CMK (cell line): ENCODE measurements at places on chromosomes 2 and 18.

DNA sequence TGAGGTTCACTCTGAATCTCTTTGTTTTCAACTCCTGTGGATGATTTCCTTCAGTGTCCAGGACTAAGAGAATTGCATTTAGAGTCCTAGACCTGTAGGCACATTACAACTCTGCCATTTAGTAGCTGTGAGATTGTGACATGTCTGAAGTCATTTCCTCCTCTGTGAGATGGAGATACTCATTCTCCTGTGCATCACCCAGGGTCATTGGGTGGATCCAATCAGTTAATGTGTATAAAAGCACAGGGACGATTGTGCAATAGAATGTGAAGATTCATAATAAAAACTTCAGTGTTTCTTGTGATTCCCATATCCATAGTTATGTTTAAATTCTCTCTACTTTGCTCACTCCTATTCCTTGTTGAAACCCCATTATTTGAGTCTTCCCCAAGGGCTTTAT lies 113.6 kb downstream of the DIS3L2 start:
- DNase-seq: no peak

DNA sequence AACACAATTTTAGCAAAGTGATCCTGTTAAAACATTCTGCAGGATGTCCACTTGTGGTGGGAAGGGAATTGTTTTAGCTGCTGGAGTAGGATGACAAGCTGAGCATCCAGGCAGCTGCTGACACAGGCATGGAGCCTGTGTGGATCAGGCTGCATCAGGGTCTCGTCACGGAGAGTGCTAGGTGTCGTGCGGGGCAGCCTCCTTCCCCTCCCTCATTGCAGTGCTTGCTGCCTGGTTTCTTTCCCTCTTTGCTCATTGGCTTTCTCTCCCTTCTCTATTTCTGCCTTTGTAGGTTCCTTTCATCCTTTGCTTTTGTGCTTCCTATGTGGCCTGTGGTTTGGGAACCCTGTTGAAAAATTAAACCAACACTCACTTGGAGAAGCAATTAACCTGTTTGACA lies 172.9 kb downstream of the TPGS2 start:
- no peak for DNase-seq

- DNase-seq: no peak
These were observed 512.5 kb downstream of the RNF144A start for GRCh38 chr2:7429733-7430132.

DNA sequence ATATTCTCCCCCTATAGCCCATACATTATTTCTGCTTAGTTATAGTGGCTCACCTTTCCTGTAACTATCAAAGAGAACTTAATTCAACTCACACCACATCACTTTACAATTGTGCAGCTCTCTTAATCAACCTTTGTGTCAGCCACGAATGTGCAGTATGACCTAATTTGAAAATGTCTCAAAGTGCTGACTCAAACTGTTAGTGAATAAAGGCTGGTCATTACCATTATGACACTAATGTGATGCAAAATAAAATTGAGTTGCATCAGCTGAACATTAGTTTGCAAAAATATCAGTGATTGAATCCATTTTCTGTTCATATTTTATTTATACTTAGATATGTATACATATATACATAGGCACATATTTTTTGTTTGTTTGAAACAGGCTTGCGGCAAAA lies 251.8 kb downstream of the MEIS1 start:
- no peak for DNase-seq

GRCh38 chr2:217216982-217217381 lies 357.1 kb upstream of the TNP1 start:
- no peak for DNase-seq

- no peak for DNase-seq
These were observed 73.0 kb upstream of the KCTD1 start for GRCh38 chr18:26621161-26622026.

DNA sequence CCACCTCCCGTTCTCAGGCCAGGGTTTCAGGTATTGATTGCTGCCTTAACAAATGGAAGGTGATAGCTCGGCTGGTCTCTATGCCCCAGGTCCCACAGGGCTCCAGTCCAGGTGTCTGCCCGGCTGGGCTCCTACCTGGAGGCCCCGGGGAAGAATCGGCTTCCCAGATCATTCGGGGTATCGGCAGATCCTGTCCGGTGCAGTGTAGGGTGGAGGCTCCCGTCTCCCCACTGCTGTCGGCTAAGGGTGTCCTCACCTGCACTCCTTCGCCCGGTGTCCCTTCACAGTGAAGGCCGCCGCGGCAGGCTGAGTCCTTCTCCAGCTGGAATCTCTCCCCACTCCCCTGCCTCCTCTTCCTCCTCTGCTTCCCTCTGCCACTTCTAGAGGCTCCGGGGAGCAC lies 573.9 kb upstream of the SALL3 start:
- no peak for DNase-seq

- DNase-seq: peak; percentile 42
These were observed 166.0 kb downstream of the SOCS6 start for GRCh38 chr18:70454704-70455322.

DNA sequence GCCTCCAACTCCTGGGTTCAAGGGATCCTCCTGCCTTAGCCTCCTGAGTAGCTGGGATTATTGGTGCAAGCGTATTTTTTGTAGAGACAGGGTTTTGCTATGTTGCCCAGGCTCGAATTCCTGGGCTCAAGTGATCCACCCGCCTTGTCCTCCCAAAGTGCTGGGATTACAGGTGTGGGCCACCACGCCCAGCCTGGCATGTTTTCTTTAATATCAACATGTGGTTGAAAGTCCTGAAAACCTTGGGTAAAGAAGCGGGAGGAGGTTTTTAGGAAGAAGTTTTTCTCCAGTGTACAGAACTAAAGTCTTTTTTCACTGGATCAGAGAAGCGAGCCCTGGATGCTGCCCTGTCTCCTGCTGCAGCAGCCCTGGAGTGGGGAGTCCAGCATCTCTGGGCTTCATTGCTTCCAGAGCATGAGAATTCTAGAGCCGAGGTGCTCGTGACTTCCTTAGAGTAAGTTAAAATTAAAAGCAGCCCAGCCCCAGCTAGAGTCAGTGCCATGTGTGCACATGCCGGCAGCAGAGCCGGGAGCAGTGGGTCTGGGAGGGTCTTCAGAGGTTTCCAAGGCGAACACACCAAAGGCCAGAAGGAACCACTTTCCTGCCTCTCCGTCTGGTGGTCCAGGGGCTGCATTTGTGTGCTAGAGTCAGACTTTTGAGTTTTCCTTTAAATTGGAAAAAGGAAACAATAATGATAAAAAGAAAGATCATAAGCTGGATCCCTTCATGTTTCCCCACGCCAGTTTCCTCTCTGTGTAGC lies 31.2 kb downstream of the ITGB1BP1 start:
- no peak for DNase-seq

GRCh38 chr2:29561181-29561580 lies 360.2 kb downstream of the ALK start:
- no peak for DNase-seq

DNA sequence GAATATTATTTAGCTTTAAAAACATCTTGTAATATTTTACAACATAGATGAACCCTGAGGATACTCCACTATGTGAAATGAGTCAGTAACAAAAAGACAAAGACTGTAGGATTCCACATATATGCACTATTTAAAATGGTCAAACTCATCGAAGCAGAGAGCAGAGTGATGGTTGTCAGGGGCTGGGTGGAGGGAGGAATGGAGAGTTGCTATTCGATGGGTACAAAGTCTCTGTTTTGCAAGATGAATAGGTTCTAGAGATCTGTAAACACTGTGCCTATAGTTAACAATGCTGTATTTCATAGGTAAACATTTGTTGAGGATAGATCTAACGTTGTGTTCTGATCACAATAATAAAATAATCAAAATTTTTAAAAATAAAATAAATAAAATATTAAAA lies 1675.9 kb upstream of the CELF4 start:
- DNase-seq: no peak
